Activated T-helper 17 cell treated with anti-CD3 and anti-CD28 coated beads, Interleukin-2, amount 50 U/mL, for 72 hours (primary cell): ENCODE measurements at places on chromosomes 4 and X. TPM values are rescaled to one million over a fixed set of nuclear protein-coding genes. Genes with fewer than 3 reads are reported as not detected.

GRCh38 chr4:106316773-106317409, 541 bp downstream of the AIMP1 start:
- ATAC-seq, result no peak

DNA sequence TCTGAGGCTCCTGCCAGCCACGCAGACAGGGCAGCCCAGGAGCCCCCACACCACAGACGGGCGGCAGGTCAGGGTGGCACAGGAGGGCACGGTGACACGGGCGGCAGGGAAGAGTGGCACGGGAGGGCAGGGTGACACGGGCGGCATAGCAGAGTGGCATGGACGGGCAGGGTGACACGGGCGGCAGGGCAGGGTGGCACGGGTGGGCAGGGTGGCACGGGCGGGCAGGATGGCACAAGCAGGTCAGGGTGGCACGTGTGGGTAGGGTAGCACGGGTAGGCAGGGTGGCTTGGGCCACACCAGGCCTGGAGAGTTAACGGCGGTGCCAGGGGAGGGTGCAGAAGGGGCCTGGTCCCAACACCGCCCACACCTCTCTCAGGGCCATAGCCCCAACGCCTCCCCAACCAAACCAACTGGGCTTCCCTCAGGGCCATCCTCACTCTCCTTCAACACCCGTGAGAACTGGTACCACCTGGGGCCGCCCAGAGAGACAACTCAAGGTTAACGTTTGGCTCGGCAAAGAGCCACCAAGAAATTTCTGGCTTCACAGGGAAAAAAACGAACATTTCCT, 3.4 kb downstream of the CTBP1 start:
- no peak for ATAC-seq

HSFX2 gene
- total RNA-seq, result not detected

- no peak for ATAC-seq
Observed at GRCh38 chr4:89403826-89404225, 96.2 kb upstream of the GPRIN3 start.

GRCh38 chrX:118717678-118718391, 9.6 kb upstream of the IL13RA1 start:
- ATAC-seq, result no peak

RNF212 gene
- total RNA-seq, result 1.3 TPM

- no peak for ATAC-seq
Observed at GRCh38 chr4:25676221-25676620, 20.6 kb downstream of the SLC34A2 start.

DNA sequence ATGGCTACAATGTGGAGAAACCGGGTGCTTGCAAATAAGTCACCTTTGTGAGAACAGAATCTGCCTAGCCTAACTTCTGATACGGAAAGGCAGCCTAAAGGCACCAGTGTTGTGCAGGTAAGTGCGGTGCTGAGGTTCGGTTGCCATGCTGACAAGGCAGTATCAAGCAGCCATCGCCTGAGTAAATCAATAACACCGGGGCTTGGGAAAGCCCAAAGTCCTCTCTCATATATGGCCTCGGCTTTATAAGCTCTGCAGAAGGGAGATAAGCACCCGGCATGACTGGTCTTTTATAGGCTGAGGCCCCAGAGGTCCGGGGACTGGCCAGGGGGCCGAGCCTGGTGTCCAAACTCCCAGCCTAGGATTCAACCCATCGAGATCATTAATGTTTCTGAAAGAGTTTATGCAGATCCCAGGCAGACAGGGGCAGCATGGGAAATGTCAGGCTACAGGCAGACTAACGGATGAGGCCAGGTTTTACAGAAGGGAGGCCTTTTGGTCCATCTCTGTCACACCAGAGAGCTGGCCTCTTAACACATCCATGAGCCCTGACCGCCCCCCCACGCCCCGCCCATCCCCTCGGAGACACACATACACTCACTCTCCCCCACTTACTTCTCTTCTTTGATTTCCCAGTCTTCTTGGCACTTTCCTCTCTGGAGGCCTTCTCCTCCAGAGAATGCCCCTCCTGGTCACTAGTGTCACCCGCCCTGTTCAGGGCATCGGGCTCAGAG, 38.5 kb downstream of the ELF4 start:
- no peak for ATAC-seq

ZFP92 gene
- total RNA-seq, result 2.0 TPM

- no peak for ATAC-seq
Observed at GRCh38 chrX:135541351-135541750, 20.9 kb downstream of the INTS6L start.

ARMCX2 gene
- total RNA-seq, result 3.7 TPM

VSIG4 gene
- 0.24 TPM for total RNA-seq

DNA sequence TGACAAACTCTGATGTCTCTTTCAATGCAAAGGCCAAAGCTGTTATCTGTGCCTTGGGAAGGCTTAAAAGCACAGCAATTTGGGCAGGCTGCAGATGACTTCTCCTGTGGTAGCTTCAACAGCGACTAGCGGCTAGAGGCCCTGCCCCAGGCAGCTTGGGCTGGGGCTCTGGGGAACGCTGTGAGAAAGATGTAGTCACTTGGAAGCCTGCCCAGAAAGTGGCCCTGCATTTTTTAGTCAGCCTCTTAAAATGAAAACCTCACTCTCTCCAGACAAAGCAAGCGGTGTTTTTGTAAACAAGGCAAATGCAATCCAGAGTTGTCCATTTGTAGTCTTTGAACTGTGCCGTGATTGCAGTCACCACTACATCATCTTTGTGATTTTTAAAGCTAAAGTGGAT, 27.5 kb downstream of the PCYT1B start:
- no peak for ATAC-seq

TRPC5OS gene
- total RNA-seq, result not detected

- no peak for ATAC-seq
Observed at GRCh38 chr4:77927991-77928925, 65.6 kb downstream of the MRPL1 start.

FATE1 gene
- not detected for total RNA-seq

GRCh38 chrX:53256446-53257041, 24.8 kb downstream of the IQSEC2 start:
- no peak for ATAC-seq

DNA sequence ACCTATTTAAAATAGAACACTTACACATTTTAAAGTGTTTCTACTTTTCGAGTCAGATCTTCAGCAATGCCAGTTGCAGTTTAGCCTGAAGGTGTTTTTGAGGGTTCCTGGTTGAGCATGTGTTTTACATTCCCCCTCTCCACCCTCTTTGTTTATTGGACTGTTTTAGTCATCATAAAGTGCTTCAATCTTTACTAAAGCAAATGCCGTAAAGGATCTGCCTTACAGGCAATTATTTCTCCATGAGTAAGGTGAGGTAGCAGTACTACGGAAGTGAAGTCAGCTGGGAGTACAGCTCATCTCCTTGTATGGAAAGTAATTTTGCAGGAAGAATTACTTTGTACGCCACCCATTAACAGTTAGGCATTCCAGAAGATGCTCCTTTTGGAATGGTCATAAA, 36.9 kb downstream of the PDLIM5 start:
- ATAC-seq, result no peak

GRCh38 chrX:139112432-139112831, 400.9 kb upstream of the FGF13 start:
- ATAC-seq, result no peak

DNA sequence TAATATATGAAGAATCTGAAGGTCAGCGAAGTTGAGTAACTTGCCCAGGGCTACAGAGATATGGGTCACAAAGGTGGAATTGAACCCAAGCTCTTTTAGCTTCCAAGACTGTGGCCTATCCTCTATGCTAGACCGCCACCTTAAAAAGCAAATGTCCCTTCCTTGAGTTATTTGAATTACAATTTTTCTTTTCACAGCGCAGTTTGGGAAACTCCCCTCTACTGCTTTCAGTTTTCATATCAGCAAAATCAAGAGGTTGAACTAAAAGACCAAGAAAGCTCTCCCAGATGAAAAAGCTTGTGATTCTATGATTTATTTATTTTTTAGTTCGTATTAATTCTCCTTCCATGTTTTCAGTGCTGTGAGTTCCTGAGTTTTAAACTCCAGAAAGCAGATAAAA, 174.5 kb upstream of the C1QTNF7 start:
- ATAC-seq, result no peak

DNA sequence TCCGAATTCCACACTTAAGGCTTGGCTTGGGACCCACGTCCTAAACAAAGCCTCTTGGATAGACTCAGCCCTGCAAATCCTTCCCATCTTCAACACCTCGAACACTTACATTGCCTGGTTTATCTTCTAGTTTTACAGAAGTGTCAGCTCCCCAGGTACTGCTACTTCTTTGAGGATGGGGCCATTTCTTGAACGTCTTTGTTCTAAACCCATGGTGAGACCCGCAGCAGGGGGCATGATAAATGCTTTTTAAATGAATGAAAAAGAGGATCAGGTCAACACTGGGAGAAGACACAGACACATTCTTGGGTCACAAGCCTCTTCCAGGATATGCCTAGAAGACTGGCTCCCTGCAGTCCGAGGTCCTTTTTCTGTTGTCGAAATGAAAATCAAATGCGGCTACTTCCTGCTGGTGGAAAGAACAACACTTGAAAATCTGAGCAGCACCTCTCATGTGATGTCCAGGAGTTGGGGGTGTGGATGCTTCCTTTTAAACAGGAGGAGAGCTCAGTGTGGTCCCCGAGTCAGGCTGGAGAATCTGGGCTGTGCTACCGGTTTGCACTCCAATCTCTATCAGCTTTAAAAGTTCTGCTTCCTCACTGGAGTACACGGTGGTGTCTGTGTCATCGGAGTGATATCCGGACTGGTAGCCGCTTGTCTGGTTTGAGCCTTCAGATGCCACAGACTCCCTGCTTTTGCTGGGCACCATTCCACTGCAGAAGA, 45.8 kb downstream of the KDR start:
- no peak for ATAC-seq

STIM2 gene
- total RNA-seq, result 39.6 TPM

DNA sequence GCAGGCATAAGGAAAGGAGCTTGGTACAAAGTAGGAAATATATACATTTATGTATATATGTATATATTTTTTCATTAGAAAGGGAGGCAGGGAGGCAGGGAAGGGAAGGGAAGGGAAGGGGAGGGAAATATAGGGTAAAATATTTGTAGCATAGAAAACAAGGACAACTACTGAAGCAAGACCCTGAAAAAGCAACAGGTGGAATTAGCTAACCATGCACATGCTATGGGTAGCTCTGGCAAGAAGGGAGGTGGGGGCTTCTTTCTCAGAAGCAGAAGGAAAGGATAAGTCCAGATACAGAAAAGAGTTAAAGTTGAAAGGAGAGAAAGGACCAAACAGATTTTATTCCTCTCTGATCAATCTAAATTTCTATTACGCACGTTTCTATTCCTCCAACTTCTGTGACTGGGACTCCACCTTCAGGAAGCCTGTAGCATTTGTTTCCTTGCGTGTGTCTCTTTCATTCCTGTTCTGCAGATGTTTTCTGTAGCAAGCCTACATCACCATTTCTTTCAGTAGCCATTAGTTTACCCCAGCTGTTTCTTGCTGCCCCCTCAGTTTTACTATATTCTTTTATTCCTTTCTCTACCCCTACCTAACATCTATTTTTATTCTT, 82.9 kb downstream of the OR13H1 start:
- ATAC-seq, result no peak

GRCh38 chr4:111537871-111538270, 607.4 kb upstream of the FAM241A start:
- ATAC-seq, result no peak

TRIM60 gene
- not detected for total RNA-seq

DNA sequence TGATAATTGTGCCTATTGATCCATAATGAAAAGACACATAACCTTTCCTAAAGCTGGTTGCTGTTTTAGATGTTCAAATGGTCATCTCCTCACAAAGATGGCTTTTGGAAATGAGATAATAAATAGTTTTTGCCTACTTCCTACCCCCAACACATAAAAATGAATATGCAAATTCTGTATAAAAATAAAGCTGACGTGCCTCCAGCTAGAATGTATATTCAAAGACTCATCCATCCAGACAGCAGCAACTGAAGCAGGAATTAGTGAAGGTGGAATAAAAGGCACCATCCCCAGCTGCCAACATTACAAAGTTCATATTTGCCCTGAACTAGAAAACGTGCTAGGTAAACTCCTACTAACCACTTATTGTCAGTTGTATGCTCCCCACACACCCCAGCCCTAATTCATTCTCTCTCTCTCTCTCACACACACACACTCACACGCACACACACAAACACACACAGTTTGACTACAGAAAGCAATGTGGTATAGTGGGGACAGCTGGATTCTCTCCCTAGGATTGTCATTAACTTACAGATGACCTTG, 53.6 kb downstream of the PCDH19 start:
- no peak for ATAC-seq

GRCh38 chrX:149982310-149982709, 44.0 kb upstream of the EOLA2 start:
- no peak for ATAC-seq

DNA sequence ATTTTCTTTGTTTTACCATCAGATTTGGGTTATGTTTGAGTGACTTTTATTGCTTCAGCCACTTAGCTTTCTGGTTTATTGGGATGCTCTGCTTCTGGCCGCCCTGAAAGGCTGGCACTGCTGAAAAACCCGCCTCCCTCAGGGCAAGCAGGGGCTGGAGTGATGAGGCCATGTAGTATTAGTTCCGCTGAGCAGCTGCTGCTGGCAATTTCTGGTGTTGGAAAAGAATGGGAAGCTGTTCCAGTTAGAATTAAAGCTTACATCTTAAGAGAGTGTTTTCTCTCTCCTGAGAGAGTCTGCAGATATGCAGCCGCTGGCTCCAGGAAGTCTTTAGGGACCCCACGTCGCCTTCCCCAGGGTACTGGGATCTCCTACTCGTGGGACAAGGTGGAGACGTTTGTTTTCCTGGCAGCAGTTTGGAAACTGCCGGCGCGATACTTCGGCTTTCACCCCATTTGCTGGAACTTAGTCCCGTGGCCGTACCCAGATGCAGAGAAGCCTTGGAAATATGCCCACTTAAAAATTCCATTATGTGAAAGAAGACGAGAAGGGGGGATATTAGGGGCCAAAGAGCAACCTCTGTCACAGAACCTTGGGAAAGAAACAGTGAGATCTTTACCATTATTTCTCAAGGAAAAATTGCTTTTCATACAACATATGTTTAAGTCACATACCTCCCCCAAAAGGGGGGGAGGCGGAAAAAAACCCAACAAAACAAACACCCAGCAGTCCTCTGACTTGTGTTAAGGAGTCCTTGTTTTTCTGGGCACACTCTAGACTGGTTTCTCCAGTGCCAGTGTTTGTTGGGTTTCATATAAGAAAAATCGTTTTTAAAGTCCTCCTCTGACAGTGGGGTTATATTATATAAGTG, 72.6 kb downstream of the TMEM131L start:
- ATAC-seq, result no peak

DOK7 gene
- total RNA-seq, result not detected

DNA sequence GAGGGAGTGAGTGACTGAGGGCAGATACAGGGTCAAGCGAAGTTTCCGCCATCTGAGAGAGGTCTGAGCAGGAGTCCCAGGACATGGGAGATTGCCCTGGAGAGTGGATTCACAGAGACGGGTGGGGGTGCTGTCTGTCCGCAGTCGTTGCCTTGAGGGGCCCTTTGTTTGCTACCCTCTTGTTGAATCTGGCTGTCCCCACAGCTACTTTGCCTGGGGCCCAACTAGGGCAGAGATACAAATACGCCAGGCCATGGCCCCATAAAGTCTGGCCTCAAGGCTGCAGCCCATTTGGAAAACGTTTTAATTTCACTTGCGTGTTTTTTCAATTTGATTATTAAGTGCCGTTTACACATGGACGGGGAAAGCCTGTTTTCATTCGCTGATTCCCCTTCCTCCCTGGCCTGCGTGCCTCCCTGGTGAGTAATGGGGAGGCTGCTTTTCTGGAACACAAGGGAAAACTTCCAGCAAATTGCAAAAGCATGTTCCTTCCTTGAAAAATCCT, 134.4 kb downstream of the SMIM20 start:
- ATAC-seq, result no peak

- no peak for ATAC-seq
Observed at GRCh38 chr4:112245383-112245782, 13.8 kb downstream of the AP1AR start.

- peak; percentile 6 for ATAC-seq
Observed at GRCh38 chr4:36241771-36242170, 2.5 kb downstream of the ARAP2 start.
